ENCODE measurements at places on chromosomes 11 and 22.

- DNase-seq: no peak
Observed at GRCh38 chr11:103476874-103477273, 367.6 kb downstream of the DYNC2H1 start.

GRCh38 chr11:129695571-129696308, 119.9 kb upstream of the TMEM45B start:
- DNase-seq: peak; percentile 65

GRCh38 chr22:35643991-35644390, 4.3 kb upstream of the APOL6 start:
- no peak for DNase-seq

- no peak for DNase-seq
Observed at GRCh38 chr11:101612481-101612880, 28.7 kb upstream of the TRPC6 start.

DNA sequence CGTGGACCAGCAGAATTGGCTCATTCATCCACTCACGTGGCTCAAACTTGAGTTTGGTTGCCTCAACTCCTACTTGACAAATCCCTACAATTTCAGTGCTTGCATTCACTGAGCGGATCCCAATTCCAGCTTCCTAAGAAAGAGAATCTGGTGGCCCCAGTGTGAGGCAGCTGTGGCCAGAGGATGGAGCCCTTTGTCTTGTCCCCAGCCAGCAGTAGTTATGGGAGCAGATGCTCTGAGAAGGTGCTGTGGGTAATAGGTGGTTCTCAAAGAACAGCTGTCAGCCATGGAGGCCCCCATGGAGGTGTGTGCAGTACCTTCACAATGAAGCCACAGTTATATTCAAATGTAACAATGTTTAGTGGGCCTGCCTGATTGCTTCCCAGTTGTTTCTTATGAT, 39.3 kb downstream of the KREMEN1 start:
- DNase-seq: no peak

All from muscle of leg (tissue), 16 donors.